ENCODE measurements at places on chromosomes 11 and 22.

GRCh38 chr11:92955860-92956259, 13.6 kb upstream of the MTNR1B start:
- no peak for DNase-seq

GRCh38 chr11:125123947-125124617, 12.7 kb upstream of the TMEM218 start:
- no peak for DNase-seq

- DNase-seq, result no peak
Observed at GRCh38 chr11:132314911-132315455, 944.6 kb downstream of the NTM start.

DNA sequence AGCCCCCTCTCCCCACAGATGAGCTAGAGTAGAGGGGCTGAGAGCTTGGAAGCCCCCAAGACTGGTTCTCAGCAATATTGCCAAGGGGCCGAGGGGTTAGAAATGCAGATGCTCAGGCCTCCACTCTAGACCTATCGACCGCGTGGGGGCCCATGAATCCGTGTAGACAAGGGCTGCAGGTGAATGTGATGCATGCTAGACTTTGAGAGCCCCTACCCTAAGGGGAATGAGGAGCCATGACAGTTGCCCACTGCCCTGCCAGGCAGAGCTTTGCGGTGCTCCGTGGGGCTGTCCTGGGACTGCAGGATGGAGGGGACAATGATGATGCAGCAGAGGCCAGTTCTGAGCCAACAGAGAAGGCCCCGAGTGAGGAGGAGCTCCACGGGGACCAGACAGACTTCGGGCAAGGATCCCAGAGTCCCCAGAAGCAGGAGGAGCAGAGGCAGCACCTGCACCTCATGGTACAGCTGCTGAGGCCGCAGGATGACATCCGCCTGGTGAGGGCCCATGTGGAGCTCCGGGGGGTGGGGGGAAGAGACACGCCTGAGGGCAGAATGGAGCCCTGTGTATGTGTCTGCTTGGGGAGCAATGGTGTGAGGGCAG, 1.3 kb downstream of the SSH3 start:
- no peak for DNase-seq

DNA sequence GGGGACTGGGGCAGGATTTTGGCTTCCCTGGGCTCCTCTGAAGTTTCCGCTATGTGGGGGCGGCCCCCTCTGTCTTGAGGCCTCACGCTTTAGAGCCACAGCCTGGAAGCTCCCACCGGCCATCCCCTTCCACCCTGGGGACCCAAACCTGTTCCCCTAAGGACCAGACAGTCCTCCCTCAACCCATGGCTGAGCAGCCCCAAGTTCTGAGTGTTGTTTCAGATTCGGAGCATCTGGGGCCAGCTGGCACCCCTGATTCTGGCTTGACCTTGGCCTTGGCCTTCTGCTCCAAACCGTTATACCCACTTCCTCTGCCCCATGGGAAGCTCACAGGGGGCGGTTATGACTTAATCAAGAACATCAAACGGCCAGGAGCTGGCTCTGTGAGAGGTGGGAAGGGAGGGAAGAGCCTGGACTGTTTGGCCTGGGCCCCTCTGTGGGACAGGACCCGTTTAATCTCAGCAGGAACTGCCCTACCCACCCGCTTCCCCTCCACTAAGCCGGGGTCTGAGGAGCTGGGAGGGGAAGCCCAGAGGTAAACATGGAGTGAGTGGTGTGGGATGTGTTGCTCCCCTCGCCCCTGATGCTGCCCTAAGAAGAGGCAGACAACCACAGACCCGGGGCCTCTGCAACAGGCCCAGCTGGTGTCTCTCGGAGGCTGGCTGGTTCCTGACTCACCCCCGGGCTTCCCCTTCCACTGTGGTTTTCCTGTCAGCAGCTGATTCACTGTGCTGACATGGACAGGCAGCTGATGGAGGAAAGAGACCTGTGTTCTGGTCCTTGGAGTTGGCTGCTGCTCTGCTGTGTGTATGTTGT, 3.4 kb downstream of the CD82 start:
- no peak for DNase-seq

- DNase-seq, result no peak
Observed at GRCh38 chr11:132202621-132203020, 832.2 kb downstream of the NTM start.

- DNase-seq, result no peak
Observed at GRCh38 chr11:34825315-34825669, 90.9 kb downstream of the APIP start.

DNA sequence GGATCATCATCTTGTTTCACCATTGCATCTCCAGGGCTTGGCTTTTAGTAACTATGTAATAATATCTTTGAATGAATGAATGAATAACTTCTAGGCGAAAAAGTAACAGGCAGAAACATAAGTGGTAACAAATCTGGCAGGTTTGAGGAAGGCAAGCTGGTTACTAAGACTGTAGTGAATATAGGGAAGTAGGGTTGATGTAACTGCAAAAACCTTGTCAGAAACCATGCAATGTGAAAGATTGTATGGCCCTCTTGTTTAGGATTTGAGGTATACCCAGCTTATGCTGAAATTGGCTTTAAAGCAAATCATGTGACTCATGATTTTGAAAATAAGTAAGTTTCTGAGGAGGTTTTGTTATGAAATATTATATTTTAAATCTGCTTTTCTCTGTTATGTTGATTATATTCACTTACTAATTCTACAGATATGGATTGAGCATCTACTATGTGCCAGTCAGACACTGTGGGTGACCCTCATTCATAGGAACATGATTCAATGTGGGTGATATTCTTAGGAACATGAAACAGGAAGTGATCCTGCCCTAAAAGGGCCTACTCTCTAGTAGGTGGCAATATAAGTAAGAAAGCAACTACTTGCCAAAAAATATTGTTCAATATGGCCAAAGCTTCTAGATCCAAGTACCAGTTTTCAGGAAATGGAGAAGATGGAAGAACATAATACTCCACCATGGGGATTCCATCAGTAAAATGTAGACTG, 115.5 kb upstream of the CCDC90B start:
- no peak for DNase-seq

DNA sequence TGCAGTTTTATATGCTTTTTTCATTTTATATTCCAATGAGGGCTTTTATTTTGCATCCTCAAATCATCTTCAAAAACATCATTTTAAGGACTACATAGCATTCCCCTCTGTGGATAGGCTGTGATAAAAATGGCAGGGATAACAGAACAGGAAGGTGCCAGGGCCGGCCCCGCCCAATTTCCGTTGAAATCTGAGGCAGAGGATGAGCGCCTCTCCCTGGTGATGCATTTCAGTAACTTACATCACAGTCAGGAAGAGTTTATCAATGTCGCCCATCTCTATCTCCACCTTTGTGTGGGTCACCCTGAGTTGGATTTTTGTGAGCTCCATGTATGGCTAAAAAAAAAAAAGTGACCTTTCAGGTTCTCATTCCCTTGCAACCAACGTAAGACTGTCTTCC, 201.6 kb downstream of the DSCAML1 start:
- no peak for DNase-seq

GRCh38 chr22:29674121-29674520, 45.7 kb upstream of the CABP7 start:
- DNase-seq, result no peak

DNA sequence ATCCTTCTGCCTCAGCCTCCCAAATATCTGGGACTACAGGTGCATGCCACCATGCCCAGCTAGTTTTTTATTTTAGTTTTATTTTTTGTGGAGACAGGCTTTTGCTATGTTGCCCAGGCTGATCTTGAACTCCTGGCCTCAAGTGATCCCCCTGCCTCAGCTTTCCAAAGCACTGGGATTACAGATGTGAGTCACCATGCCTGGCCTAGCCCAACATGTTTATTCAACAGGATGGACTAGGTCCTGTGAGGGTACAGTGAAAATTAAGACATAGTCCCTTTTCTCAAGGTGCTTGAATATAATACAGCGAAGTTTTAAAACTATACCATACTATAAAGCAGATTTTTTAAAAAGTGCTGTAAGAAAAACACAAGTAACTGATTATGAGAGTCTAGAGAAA, 45.2 kb upstream of the EED start:
- DNase-seq, result no peak

GRCh38 chr11:119608781-119609180, 120.2 kb downstream of the NECTIN1 start:
- no peak for DNase-seq

DNA sequence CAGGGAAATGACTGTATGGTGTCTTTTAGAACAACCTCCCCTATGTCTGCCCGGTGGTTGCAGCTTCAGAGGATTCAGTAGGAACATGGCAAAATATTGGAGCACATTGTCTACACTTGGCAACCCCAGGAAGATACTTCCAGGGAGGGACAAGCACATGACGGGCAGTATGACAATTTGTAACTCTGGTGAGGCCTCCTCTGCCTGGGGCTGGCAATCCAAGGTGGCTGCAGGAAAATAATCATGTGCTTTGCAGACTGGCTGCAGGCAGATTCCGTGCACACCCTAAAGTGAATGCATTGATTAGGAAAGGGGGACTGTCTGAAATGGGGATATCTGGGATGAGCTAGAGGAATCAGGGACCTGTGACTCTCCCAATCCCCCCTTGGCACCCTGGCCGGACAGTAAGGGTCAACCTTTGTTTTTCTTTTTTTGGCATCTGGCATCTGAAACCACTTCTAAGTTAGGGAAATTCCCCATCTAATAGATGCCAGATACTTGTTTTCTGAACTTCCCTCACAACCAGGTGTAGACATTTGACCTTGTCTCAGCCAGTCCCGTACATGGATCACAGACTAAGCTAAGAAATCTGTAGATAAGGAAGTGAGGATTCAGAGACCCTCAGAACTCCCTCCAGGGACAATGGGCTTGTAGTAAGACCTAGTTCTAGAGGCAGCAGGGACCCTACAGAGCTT, 10.5 kb upstream of the PHOX2A start:
- no peak for DNase-seq

- DNase-seq, result no peak
Observed at GRCh38 chr11:114271316-114271715, 24.9 kb upstream of the NNMT start.

DNA sequence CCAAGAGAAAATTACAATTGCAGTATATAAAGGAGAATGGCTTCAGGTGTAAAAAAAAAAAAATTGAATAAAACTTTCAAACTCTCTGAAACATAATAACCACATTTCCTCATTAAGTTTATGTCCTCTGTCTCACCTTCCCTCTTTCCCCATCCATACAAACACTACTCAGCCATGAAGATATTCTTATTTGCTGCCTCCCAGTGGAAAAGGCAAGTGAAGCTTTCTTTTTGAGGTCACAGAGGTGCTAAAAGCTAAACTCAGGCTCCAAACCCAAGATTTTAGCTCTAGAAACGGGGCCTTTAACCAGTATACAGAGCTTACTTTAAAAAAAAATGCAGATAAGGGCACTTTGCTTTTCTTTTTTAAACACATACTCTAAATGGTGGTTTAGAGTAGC, 1568.5 kb downstream of the FAM181B start:
- DNase-seq, result no peak

- DNase-seq, result no peak
Observed at GRCh38 chr11:88569342-88569741, 231.8 kb upstream of the CTSC start.

- peak; percentile 17 for DNase-seq
Observed at GRCh38 chr11:78223320-78223954, 34.7 kb downstream of the USP35 start.

- no peak for DNase-seq
Observed at GRCh38 chr11:132686886-132687285, 845.4 kb downstream of the OPCML start.

GRCh38 chr11:120814531-120815318, 209.2 kb upstream of the TBCEL start:
- DNase-seq, result no peak

GRCh38 chr11:43907028-43907975, 26.7 kb downstream of the ALKBH3 start:
- no peak for DNase-seq

GRCh38 chr11:113448316-113448677, 26.9 kb downstream of the DRD2 start:
- no peak for DNase-seq

DNA sequence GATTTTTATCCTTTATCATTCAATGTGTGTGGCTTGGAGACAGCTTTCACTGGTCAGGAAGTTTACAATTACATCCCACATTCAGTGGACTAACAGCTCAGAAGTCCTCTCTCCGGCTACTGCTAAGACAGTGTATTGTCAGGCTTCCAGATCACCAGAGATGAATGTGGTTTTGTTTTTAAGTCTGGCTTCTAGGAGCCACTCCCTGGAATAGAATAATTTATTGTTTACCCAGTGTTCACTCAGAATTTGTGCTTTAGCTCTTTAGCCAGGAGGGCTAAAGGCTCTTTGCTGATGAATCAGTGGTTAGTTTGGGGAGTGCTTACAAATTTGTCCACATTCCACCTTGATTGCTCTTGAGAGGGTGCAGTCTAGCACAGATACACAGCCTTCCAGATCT, 26.5 kb downstream of the TRIM77 start:
- DNase-seq, result no peak

DNA sequence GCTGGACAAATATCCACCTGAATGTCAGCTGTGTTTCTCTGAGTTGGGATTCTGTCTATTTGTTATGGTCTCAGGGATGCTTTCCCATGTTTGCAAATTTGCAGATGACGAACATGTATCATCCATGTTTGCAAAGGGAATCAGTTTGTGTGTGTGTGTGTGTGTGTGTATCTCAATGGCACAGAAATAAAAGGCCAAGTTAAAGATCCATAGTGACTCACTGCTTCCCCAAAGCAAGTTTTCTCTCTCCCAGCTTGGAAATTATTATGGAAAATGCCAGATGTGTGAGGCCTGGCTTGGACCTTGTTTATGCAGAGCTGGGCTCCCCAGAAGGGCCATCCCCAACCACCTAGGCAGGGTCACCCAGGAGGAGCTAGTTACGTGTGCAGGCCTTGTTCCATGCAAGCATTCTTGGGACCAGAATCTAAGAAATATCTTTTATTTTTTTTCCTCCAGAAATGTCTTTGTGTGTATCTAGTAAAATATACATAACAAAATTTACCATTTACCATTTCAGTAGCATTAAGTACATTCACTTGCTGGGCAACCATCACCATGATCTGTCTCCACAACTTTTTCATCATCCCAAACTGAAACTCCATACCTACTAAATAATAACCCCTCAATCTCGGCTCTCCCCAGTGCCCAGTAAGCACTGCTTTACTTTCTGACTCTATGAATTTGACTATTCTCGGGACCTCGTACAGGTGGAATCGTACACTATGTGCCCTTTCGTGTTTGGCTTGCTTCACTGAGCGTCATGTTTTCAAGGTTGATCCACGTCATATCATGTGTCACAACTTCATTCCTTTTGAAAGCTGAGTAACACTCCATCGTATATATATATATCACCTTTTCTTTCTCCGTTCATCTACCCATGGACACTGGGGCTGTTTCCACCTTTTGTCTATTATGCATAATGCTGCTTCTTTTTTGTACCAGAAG, 56.6 kb upstream of the WNT7B start:
- no peak for DNase-seq

Measured in GM18507 (cell line).